ENCODE measurements at places on chromosomes 1 and 21. TPM values are rescaled to one million over a fixed set of nuclear protein-coding genes. Genes with fewer than 3 reads are reported as not detected.

DNA sequence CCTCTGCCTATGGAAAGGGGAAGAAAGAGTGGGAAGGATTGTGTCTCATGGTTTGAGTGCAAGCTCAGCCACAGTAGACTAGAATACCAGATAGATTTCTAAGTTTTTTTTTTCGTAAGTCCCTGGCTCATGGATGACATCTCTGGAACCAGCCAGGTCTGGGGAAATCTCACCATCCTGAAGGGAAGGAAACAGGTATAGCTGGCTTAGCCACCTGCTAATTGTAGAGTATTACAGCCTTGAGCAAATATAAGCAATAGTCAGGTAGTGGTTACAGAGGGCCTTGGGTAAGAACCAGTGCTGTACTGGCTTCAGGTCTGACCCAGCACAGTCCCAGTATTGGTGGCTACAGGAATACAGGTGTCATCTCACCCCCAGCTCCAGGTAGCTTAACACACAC, 500.9 kb upstream of the PRMT6 start:
- no peak overlapping the region for H3K27ac ChIP-seq
- H3K4me3 ChIP-seq: no peak overlapping the region
- no peak for DNase-seq

GRCh38 chr1:180267211-180267561, 37.1 kb downstream of the LHX4 start:
- H3K4me3 ChIP-seq: no peak overlapping the region
- peaks cover 12% of the 10 kb centered on the region for H3K27me3 ChIP-seq
- DNase-seq: no peak
- H3K36me3 ChIP-seq: no peaks in the 10 kb centered on the region
- H3K4me1 ChIP-seq: no peaks in the 10 kb centered on the region

DNA sequence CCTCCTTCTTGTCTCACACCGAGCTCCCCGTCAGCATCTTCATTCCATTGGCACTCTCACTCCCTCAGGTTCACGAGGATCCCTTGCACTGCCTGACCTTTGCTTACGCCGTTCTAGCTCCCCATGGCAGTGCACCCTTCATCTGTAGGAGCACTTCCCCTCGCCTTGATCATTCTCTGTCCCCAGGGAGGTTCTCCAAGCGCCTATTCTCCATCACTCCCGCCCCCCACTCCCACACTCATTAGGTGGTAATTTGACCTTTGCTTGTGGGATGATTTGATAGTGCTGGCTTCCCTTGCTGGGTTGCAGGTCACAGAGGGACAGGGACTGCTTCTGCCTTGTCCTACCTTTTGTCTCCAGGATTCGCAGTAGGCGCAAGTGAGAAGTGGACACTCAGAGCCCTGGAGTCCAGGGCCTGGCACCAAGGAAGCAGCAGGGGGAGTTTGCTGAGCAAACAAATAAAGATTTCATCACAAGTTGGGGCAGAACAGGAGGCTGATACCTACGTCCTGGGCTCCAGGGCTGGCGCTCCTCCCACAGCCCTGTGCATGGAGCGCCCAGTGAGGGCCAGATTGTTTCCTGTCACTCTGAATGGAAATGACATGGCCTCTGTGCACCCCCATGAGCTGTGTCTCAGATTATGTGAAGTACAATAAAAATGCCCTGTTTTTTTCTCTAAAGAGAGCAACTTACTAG, 82.0 kb upstream of the RUNX3 start:
- no peaks in the 10 kb centered on the region for H3K36me3 ChIP-seq
- no peaks in the 10 kb centered on the region for H3K4me1 ChIP-seq
- no peak overlapping the region for H3K27ac ChIP-seq

DNA sequence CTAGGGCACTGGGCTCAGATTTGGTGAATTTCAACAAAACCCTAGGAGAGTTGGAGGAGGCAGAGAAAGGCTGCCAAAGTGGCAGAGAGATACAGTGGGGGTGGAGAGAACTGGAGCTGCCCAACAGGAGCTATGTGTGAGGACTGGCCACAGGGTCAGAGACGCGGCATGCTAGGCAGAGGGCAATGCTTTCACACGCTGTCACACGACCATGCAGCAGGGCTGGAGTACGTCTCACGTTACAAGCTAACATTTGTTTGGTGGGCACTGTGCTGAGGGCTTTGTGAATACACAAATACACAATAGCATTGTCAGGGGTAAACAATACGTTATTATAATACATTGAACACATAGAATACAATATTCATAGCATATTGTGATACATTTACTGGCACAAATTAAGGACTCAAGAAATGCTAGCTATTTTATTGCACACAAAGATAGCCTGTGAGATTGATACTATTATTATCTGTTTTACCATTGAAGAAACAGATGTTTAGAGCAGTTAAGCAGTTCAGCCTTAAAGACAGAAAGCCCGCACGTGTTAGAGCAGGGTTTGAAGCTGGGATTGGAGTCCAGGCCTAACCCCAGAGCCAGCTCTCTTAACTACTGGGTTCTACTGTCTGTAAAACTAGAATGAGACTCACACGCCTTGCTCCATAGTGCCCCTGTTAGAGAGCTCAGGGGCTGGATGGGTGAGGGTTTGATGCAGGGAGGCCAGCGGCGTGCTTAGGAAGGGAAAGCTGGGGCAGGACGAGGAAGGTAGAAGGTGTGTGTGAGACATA, 4.5 kb downstream of the RAB7B start:
- H3K27me3 ChIP-seq: no peaks in the 10 kb centered on the region
- H3K27ac ChIP-seq: no peak overlapping the region
- DNase-seq: no peak
- no peaks in the 10 kb centered on the region for H3K36me3 ChIP-seq
- no peaks in the 10 kb centered on the region for H3K4me1 ChIP-seq

GRCh38 chr21:40547906-40548513, 298.9 kb downstream of the DSCAM start:
- H3K36me3 ChIP-seq: no peaks in the 10 kb centered on the region
- H3K4me1 ChIP-seq: no peaks in the 10 kb centered on the region
- no peaks in the 10 kb centered on the region for H3K27me3 ChIP-seq

GRCh38 chr1:193031431-193031830, 27.7 kb downstream of the UCHL5 start:
- no peaks in the 10 kb centered on the region for H3K36me3 ChIP-seq
- no peak overlapping the region for H3K4me3 ChIP-seq
- H3K27ac ChIP-seq: no peak overlapping the region
- DNase-seq: no peak

- no peak overlapping the region for H3K27ac ChIP-seq
- no peaks in the 10 kb centered on the region for H3K27me3 ChIP-seq
- no peak for DNase-seq
- no peak overlapping the region for H3K4me3 ChIP-seq
- H3K4me1 ChIP-seq: peaks cover 4% of the 10 kb centered on the region
Measured at GRCh38 chr1:19738076-19738475, 61.6 kb downstream of the TMCO4 start.

DNA sequence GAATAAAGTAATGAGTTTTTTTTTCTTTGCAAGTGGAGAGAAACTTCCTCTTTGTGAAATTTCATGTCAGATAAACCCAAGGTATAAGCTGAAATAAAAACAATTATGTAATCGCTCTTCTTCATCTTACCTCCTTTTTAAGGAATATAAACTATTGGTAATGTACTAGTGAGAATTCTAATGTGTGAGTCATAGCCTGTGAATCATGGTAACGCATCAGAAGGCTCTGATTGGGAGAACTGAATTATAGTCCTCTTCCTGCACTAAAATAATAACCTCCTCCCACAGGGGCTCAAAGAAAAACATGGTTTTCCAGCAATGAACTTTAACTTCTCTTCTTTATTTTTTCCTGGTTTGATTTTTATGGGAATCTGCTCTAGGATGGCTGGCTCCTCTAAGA, 57.1 kb upstream of the COX20 start:
- H3K4me3 ChIP-seq: no peak overlapping the region
- no peak overlapping the region for H3K27ac ChIP-seq
- no peaks in the 10 kb centered on the region for H3K36me3 ChIP-seq
- DNase-seq: no peak
- no peaks in the 10 kb centered on the region for H3K27me3 ChIP-seq

Gene CCDC185
- total RNA-seq: not detected

DNA sequence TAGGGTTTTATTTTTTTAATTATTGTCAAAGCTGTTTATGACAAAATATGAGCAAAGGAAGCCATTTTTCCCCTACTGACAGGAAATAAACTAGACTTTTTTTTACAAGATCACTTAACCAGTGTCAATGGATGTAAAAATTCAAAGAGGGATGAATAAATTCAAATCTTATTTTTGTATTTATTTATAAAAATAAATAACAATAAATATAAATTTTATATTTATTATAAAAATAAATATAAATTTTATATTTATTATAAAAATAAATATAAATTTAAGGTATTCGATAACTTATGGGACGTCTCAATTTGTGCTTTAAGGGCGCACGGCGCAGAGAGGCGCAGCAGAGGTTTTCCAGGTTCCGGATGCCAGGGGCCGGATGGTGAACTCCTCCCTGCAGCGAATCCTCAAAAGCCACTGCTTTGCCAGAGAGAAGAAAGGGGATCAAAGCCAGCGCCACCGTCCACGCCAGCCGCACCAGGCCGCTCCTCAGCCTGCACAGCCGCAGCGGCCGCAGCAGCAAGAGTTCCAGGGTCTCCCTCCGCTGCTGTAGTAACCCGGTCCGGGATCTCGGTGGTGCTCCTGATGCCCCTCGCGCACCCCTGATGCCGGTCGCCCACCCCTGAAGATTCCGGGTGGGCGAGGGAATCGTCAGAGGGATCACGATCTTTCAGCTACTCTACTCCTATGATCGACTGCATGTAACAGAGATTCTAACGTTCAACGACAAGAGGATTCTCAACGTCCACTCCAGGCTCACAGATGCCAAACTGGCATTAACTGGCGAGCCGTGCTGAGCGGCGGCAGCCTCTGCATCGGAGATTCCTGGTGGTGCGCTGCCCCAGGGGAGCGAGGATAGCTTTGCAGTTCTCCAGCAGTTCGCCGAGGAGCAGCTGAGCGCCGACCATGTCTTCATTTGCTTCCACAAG, 28.5 kb upstream of the RLF start:
- no peaks in the 10 kb centered on the region for H3K4me1 ChIP-seq
- no peak overlapping the region for H3K4me3 ChIP-seq
- no peaks in the 10 kb centered on the region for H3K36me3 ChIP-seq
- peaks cover 28% of the 10 kb centered on the region for H3K27me3 ChIP-seq
- H3K27ac ChIP-seq: no peak overlapping the region

- no peak overlapping the region for H3K27ac ChIP-seq
- H3K4me3 ChIP-seq: no peak overlapping the region
- no peaks in the 10 kb centered on the region for H3K4me1 ChIP-seq
- no peaks in the 10 kb centered on the region for H3K36me3 ChIP-seq
- H3K27me3 ChIP-seq: peaks cover 30% of the 10 kb centered on the region
- DNase-seq: no peak
Measured at GRCh38 chr1:246794828-246795671, 70.8 kb downstream of the SCCPDH start.

Gene MROH9
- total RNA-seq: not detected

Measured in tibial nerve (tissue), 4 donors.